ENCODE measurements at places on chromosomes 5 and 9.

DNA sequence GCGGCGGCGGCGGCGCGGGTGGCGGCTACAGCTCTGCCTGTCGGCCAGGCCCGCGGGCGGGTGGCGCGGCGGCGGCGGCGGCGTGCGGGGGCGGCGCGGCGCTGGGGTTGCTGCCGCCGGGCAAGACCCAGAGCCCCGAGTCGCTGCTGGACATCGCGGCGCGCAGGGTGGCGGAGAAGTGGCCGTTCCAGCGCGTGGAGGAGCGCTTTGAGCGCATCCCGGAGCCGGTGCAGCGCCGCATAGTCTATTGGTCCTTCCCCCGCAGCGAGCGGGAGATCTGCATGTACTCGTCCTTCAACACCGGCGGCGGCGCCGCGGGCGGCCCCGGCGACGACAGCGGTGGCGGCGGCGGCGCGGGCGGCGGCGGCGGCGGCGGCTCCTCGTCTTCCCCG, 296 bp downstream of the ZSWIM6 start:
- DNase-seq = peak; percentile 44

- no peak for DNase-seq
These were observed 129.7 kb upstream of the PCA3 start for GRCh38 chr9:76634356-76635054.

DNA sequence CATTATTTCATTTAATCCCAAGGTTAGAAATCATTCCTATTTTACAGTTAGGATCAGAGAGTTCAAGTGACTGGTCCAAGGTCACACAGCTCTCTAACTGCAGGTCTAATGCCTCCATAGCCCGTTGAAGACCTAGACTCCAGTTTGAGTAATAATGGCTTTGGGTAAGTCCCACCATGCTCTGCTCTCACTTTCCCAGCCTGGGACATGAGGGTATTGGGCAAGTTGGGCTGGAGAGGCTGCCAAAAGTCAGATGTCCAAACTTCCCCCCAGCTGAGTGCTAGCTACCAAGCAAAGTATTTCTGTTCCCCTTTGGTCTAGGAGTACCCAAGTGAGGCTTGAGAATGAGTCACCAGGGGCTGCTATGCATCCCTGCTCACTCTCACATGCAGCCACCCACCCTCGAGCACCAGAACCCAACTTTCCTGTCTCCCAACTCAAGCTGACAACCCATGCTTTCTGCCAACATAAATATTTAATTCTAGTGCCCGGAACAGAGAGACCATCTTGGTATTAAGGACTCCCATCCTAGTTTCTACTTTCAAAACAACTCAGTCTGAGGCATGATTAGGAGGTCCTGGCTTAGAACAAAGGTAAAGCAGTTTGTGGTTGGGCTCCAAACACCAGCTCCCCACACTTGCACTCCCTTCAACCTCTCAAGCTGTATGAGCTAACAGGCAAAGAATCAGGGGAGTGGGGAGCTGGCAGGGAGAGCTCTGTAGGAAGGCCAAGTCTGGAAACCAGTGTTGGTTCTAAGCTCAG, 236.5 kb upstream of the TRIM32 start:
- DNase-seq = no peak

GRCh38 chr5:388266-389196, 54.4 kb upstream of the EXOC3 start:
- peak; percentile 26 for DNase-seq

DNA sequence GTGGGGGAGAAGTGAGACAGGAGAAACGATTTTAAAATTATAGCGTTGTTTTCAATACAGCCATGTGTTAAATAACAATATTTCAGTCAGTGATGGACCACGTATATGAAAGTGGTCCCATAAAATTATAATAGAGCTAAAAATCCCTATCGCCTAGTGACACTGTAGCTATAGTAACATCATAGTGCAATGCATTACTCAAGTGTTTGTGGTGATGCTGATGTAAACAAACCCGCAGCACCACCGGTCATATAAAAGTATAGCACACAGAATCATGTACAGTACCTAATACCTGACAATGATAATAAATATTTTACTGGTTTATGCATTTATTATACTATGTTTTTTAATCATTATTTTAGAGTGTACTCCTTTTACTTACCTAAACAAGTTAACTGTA, 407.4 kb upstream of the SEMA6A start:
- no peak for DNase-seq

- no peak for DNase-seq
These were observed 14.8 kb downstream of the ODF2 start for GRCh38 chr9:128470560-128470959.

DNA sequence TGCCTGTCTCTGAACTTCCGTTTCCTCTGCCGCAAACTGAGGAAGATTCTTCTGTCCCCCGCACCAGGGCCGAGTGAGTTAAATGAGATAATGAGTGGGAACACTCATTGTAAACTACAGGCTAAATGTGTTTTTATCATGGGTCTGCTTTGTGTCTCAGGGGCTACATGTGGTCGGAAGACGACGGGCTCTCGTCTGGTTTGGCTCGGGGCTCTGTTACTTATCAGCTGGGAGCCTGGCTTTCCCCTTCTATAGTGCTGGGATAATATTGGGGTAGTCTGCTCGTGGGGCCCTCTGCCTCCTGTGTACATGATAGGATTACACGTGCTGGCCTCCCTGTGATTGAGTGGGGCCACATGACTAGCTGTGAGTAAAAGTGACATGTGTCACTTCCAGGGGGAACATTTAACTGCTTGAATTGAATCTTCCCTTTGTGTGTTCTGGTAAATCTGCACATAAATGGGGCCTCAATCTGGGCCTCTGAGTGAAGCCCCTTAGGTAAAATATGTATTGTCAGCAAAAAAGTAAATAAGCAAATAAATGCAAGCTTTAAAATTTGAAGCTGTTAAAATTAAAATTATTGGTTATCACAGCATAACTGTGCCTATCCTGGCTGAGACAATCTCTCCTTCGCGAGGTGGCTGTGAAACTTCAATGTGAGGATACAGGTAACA, 86.9 kb upstream of the SH3PXD2B start:
- no peak for DNase-seq

GRCh38 chr5:8033261-8033660, 164.3 kb downstream of the MTRR start:
- peak; percentile 25 for DNase-seq

GRCh38 chr9:84466580-84467285, 126.2 kb upstream of the SLC28A3 start:
- no peak for DNase-seq

DNA sequence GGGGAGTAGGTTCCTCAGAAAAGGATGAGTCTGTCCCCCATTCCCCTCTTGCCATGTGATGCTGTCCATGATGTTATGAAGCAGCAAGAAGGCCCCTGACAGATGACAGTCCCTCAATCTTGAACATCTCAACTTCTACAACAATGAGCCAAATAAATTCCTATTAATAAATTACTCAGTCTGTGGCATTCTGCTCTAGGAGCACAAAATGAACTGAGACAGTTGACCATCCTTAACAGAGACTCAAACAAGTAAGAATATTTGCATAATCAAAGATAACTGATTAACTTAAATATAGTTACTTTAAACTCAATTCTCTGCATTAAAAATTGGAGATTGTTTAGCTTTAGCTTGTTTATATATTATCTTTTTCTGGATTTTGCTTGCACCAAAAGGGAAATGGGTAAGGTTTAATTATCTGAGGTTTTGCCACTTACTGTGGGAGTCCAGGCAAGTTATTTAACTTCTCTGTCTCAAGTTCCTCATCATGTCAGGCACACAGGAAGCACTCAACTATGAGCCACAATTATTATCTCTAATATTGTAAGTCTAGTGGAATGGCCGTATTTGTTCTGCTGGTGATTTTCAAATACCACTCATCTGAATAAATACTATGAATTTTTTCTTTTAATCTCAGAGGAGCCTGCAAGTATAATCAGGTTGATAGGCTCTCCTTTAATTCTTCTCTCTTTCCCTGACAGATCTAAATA, 162.9 kb downstream of the TSSK1B start:
- DNase-seq = no peak

- no peak for DNase-seq
These were observed 75.9 kb upstream of the ADAMTS19 start for GRCh38 chr5:129384193-129384592.

DNA sequence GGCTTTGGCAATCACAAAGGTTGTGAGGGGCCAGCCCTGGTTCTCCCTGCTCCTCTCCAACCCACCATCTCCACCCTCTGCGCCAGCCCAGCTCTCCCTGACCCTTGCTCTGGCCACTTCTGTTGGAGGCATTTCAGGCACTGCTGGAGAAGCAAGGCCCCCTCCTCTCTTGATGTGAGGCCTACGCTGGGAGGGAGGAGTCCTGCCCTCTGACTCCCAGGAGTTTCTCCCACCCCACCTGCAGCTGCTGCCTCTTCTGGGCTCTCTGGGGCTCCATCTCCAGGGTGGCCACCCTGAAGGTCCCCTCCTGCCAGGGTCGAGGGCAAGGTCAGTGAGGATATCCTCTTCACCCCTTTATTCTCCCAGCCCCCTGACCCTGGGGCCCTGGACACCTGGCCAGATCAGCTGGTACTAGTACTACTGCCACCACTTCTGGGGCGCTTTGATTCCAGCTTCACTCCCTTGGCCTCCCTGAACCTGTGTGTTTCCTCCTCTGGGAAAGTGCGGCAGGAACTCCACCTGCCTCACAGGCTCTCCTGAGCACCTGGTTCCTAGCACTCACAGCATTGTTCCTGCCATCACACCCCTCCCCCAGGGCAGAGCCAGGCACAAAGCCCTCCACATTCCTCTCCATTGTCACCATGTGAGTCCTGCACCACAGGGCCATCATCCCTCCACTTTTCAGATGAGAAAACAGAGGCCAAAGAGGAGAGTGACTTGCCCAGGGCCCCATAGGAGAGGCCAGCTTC, 23.8 kb upstream of the TDRD7 start:
- DNase-seq = no peak

GRCh38 chr5:134879456-134879855, 5.3 kb downstream of the TXNDC15 start:
- no peak for DNase-seq

GRCh38 chr5:38563624-38564023, 7.2 kb upstream of the LIFR start:
- no peak for DNase-seq

DNA sequence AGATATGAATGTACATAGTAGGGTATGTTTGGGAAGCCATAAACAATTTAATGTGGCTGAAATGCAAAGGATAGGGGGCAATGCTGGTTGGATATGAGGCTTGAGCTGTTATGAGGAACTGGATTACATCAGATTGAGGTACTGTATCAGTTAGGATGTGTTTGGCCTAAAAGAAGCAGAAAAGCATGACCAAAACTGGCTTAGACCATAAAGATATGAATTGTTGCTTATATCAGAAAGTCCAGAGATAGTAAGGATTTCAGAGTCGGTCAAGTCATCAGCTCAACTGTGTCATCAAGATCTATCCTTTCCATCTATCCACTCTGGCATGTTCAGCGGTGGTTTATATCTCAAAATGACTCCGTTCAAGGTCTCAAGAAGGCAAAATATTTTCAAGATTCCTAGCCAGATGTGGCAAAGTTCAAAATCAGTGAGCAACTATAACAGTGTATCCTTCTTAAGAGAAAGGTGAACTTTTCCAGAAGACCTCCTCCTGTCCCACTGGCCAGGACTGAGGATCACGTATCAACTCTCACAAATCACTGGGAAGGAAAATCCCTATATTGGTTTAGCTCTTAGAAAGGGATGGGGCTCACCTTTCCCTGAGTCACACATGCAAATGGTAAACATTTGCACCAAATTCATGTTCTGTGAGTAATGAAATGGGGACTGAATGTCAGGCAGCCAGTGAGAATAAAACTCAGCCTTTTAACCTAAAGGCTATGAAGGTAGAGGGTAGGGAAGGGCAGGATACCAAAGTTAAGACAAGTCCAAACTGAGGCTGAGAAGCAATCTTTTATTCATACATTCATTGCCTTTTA, 257.8 kb downstream of the TRIM32 start:
- DNase-seq = no peak

GRCh38 chr5:105230516-105231157, 1668.0 kb upstream of the NUDT12 start:
- no peak for DNase-seq

- DNase-seq = no peak
These were observed 45.2 kb downstream of the P4HA2 start for GRCh38 chr5:132182359-132183040.

- peak; percentile 12 for DNase-seq
These were observed 218.1 kb upstream of the WWC1 start for GRCh38 chr5:168073311-168073710.

DNA sequence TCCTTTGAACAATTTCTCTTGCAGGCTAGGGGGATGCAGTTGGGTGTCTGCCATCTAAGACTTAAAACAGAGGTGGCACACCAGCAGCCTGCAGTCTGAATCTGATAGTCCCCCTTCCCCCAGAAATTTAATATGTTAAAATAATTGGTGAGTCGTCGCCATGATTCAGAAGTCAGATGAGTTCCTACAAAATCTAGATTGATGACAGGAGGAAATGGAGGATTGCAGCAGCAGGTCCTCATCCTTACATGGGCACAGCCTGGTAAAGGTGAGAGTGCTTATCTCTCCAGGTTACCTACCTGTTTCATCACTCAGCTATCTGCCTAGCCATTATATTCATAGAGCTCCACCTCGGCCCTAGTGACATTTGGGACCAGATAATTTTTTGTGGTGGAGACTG, 112.3 kb downstream of the PCSK1 start:
- no peak for DNase-seq

GRCh38 chr5:32426440-32427151, 17.9 kb downstream of the ZFR start:
- no peak for DNase-seq

DNA sequence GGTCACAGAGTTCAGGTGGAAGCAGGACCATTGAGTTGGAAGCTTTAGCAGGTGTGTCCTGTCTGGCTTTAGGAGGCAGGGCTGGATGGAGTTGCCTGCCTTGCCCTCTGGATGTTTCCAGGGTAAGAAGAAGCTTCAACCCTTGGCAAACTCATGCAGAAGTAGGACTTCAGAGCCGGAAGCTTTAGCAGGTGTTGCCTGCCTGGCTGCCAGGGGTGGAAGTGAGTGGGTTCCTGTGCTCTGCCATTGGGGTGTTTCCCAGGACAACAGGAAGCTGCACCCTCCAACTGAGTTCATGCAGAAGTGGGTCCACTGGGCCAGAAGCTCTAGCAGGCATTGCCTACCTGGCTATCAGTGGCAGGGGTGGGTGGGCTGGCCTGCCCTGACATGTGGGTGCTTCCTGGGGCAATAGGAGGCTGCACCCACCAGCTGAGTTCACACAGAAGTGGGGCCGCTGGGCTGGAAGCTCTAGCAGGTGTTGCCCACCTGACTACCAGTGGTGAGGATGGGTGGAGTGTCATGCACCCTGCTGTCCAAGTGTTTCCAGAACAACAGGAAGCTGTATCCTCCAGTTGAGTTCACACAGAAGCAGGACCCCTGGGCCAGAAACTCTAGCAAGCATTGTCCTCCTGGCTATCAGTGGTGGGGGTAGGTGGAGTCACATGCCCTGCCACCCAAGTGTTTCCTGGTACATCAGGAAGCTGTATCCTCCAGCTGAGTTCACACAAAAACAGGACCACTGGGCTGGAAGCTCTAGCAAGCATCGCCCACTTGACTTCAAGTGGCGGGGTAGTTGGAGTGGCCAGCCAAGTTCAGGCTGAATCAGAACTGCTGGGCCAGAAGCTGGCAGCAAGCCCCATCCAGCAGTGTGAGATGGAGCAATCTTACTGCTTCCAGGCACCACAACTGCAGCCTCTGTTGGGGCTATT, 24.6 kb downstream of the LOX start:
- DNase-seq = no peak

All from NCI-H774 (cell line).